Fibroblast of skin of right quadriceps (primary cell): ENCODE measurements at places on chromosomes 4 and X.

DNA sequence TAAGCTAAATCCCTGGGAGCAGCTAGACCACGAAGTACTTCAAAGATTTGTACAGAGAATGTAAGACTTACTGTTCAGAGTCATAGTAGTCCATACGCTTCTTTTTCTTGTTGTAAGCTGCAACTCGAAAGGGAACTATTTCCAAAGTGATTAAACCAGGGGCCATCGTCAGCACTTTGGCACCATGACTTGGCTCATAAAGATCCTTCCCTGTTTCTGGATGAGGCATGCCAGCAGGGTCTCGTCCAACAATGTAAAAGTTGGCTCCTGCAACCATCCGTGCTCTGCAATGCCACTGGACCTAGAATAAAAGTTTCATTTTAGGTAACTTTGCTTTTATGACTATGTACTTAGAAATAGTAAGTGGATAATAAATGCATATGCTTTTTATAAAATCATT lies 88.5 kb downstream of the PAPSS1 start:
- no peak for DNase-seq

DNA sequence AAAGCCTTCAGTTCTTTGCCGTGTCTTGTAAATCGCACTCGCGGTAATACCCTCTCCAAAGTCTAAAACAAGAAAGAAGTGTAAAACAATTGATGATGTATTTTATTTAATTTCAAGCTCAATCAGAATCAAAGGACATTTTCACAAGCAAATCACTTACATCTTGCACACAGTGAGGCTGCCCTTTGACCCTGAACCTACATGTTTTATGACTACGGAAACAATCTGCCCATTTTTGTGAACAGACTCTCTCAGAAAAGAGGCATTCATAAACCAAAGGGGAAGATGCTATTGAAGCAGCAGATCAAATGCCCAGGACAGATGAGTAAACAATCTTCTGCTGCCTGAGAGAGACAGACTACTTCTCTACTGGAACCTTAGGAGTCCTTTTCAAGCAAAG lies 76.0 kb upstream of the DDX60 start:
- no peak for DNase-seq

DNA sequence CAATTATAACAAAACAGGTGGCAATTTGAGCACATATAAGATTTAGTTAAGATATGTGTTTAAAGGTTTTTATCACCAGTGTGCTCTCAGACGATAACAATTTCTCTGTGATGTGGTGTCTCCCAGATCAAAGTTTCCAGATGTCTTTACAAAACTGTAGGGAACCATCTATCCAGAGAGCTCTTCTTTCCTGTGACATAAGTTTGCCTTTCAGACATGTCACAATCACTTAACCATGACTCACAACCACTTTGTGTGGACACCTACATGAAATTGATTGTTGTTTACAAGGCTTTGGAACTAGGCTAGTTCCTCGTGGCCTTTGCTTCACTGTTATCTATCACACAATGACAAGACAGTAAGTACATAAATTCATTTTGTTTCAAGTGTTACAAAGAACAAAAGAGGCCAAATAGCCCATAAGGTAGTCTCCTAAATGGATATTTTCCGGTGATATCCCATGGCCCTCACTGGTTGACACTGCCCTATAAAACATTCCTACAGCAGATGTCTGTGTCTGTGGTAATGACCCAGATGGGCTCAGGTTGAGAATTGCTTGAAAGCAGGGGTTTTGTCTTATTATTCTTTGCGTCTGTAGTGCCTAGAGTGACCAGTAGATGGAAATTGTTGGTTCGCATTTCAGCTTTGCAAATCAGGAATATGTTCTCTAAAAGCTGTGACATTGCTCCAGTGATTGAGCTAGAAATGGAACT lies 297.8 kb upstream of the FAM241A start:
- DNase-seq: no peak

GRCh38 chrX:17047224-17047623 lies 100.8 kb downstream of the REPS2 start:
- no peak for DNase-seq

- peak; percentile 89 for DNase-seq
Observed at GRCh38 chr4:4859325-4859798, at the start of gene MSX1. Gene MSX1 (plus strand): TSS chr4:4859665. CDS start chr4:4859900, 235 bp downstream.

DNA sequence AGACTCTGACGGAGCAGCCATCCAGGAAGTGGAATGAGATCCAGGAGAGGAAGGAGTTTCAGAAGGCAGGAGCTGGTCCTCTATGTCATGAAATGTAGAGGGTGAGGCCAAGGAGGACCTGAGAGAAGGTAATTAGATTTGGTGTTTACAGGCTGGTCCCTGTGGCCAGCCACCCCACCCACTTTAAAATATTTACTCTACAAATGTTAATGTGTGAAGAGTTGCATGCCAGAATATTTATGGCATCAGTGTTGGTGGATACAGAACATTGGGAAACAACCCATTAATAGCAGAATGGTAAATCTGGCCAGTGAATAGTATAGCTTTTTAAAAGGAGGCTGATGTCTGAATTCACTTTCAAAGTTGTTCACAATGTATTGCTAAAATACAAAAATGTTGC lies 17.6 kb downstream of the TMEM164 start:
- DNase-seq: no peak

GRCh38 chrX:51892921-51893745 lies at the start of gene MAGED1:
Gene MAGED1 (plus strand): TSS chrX:51893623. CDS start chrX:51894305, 682 bp downstream.
- peak; percentile 96 for DNase-seq

DNA sequence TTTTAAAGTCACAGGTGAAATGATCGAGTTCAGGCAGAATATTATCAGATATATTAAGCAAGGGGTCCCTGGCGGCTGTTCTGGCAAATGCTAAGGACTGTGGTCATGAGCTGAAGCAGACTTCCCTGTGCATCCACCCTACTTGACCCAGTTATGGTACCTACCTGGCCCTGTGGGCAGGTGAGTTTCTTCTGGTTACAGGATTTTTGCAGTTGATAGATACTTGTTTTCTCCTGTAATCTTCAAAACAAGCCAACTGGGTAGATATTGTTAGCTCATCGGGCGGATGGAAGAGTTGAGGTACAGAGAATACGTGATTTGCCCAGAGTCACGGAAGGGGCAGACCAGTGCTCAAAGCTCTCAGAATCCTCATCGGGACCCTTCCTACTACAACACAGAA lies 18.5 kb upstream of the PROM1 start:
- no peak for DNase-seq

GRCh38 chrX:20968996-20969395 lies 405.2 kb upstream of the CNKSR2 start:
- peak; percentile 49 for DNase-seq

DNA sequence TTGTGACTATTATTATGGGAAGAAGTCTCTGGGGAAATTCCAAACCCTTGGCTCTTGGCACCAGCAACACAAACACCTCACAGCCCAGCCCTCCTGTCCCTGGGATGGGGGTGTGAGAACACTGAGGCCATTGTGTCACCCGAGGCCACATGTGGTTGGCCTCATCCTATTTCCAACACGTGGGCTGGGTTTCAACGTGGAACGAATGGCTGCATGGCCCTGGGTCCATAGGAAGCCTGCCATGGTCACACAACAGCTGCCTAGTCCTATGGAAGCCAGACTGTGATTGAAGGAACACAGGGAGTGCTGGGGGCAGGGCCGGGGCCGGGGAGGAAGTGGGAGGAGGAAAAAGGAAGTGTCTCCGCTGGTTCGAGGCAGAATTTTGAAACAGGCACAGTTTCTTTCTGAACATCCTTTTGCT lies 10.0 kb downstream of the CLCN4 start:
- DNase-seq: no peak

- no peak for DNase-seq
Observed at GRCh38 chrX:19964017-19964710, 26.7 kb downstream of the BCLAF3 start.

DNA sequence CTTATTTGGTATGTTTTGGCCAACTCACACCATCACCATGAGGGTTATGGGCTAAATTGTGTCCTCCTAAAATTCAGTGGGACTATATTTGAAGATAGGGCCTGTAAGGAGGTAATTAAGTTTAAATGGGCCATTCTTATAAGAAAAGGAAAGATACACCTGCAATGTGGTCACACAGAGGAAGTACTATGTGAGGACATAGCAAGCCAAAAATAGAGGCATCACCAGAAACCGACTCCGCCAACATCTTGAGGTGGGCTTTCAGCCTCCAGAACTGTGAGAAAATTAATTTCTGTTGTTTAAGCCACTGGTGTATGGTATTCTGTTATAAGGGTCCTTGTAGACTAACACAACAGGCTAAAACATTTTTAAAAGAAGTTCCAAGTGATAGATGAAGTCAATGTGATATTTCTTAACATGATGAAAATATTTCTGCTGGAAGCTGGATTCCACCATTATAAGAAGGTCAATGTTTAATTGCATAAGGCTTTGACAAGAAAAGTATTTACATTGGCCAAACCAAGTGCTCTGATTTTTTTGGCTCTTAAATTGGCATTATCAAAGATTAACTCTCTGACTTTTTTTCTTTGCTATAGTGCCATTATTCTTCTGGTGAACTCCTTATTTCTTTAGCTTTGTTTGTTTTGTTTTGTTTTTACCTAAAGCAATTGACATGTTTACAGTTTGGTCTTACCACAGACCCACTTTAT lies 540.9 kb downstream of the PPARGC1A start:
- DNase-seq: no peak

DNA sequence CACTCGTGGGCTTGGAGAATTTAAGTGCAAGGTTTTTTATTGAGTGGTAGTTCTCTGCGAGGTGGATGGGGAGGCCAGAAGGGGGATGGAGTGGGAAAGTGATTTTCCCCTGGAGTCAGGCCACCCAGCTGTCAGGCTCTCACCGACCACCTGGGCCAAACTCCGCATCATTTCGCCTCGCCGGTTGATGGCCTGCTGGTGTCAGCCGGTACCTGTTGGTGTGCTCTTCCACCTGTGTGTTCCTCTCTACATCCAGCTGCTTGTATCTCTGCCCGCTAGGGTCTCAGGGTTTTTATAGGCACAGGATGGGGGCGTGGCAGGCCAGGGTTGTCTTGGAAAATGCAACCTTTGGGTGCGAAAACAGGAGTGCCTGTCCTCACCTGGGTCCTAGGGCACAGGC lies 200.9 kb downstream of the DACH2 start:
- DNase-seq: no peak

GRCh38 chr4:88219099-88219498 lies 60.7 kb upstream of the ABCG2 start:
- DNase-seq: peak; percentile 46

GRCh38 chr4:105102016-105102415 lies 44.7 kb upstream of the TET2 start:
- DNase-seq: no peak

DNA sequence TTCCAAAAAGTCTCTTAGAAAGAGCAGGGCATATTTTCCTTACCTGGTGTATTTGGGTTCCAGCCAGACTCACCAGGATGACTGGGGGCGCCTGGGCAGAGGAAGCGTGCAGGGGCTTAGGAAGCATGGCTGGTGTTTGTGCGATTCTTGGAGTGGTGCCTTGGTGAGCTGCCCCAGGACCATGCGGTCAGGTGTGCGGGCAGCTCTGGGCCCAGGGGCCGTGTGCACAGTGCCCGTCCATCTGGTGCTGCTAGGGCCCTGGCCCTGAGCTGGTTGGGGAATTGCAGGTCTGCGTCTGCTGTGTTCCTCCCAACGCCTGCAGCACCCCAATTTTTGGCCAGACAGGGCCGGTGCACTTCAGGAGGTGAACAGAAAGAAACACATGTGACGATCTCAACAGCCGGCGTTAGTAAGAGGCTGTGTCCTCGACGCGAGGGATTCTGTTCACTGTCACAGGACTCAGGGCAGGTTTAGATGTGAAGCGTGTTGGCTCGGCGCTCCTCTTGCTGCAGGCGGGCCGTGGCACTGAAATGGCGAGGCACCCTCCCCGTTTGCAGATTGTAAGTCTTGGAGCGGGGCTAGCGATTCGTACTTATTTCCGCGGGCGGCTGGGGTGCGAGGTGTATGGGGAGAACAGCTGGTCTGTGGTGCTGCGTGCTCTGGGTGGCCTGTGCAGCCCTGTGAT lies 15.2 kb downstream of the RGS12 start:
- DNase-seq: no peak

DNA sequence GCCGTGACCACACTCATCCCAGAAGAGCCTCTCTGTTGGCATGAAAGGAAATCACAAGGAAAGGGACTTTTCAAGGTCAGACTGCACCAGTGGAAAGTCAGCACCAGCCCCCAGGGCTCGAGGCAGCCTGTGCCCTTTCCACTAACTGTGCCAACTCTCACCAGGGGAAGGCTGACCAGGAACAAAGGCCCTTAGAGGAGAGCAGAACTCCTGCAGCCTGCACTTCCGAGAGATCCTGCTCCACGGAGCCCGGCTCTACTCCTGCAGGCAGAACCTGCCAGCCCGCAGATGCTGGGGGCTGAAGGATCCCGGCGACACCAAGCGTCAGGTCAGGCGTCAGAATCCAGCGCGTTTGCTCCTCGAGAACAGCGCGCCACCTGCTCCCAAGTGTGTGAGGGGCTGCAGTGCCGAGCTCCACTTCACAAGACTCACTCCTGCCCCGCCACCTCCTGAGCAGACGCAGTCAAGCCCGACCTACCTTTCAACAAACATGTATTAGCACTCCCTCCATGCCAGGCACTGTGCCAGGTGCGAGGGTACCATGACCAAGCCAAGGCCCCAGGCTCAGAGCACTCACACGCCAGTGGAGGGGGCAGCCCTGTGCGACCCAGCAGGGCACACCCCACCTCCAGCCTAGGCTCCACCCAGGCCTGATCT lies 13.6 kb upstream of the HELT start:
- no peak for DNase-seq

GRCh38 chr4:158996669-158997074 lies 106.2 kb upstream of the RAPGEF2 start:
- peak; percentile 98 for DNase-seq

GRCh38 chr4:102420563-102421398 lies 75.5 kb upstream of the SLC39A8 start:
- DNase-seq: peak; percentile 28

DNA sequence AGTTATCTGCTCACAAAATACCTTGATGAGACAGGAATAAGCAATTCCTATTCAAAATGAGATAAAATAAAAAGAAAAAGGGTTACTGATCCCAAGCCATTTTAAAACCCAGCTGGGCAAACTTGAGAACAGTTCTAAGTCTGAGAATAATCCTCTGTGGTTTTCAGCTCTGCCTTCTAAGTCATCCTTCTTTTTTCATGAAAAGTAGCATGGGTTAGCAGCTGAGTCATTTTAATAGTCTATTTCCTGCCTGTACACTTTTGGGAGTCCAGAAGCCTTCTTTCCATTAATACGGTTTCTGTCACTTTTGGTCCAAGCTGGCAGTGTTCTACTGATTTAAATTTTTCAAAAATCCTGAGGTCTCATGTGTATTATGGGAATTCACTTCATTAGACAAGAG lies 374.3 kb downstream of the IQCM start:
- DNase-seq: peak; percentile 46

- DNase-seq: no peak
Observed at GRCh38 chrX:138481649-138482048, 229.9 kb downstream of the FGF13 start.
